ENCODE measurements at places on chromosomes 1 and 21. TPM values are rescaled to one million over a fixed set of nuclear protein-coding genes. Genes with fewer than 3 reads are reported as not detected.

- H3K4me1 ChIP-seq: peaks cover 33% of the 10 kb centered on the region
- no peaks in the 10 kb centered on the region for H3K36me3 ChIP-seq
- H3K27ac ChIP-seq: peak overlapping the region; percentile 88
Measured at GRCh38 chr1:198669023-198669698, 30.3 kb downstream of the PTPRC start.

GRCh38 chr1:33996281-33996680 is 132.4 kb downstream of the HMGB4 start:
- H3K27ac ChIP-seq: no peak overlapping the region
- H3K4me1 ChIP-seq: no peaks in the 10 kb centered on the region
- peaks cover 5% of the 10 kb centered on the region for H3K27me3 ChIP-seq

- no peak for DNase-seq
- H3K4me1 ChIP-seq: no peaks in the 10 kb centered on the region
- no peaks in the 10 kb centered on the region for H3K36me3 ChIP-seq
- H3K27ac ChIP-seq: no peak overlapping the region
- peaks cover 7% of the 10 kb centered on the region for H3K27me3 ChIP-seq
Measured at GRCh38 chr1:211859405-211859804, 28.8 kb upstream of the LPGAT1 start.

GRCh38 chr21:44853601-44854390 is 19.7 kb downstream of the PTTG1IP start:
- DNase-seq: no peak
- H3K4me1 ChIP-seq: peaks cover 2% of the 10 kb centered on the region
- no peaks in the 10 kb centered on the region for H3K27me3 ChIP-seq
- H3K27ac ChIP-seq: no peak overlapping the region
- H3K36me3 ChIP-seq: peaks cover 33% of the 10 kb centered on the region

GRCh38 chr1:67795179-67795912 is 37.9 kb downstream of the GNG12 start:
- peaks cover 60% of the 10 kb centered on the region for H3K4me1 ChIP-seq
- no peaks in the 10 kb centered on the region for H3K27me3 ChIP-seq
- H3K4me3 ChIP-seq: no peak overlapping the region
- DNase-seq: no peak
- peaks cover 4% of the 10 kb centered on the region for H3K36me3 ChIP-seq

DNA sequence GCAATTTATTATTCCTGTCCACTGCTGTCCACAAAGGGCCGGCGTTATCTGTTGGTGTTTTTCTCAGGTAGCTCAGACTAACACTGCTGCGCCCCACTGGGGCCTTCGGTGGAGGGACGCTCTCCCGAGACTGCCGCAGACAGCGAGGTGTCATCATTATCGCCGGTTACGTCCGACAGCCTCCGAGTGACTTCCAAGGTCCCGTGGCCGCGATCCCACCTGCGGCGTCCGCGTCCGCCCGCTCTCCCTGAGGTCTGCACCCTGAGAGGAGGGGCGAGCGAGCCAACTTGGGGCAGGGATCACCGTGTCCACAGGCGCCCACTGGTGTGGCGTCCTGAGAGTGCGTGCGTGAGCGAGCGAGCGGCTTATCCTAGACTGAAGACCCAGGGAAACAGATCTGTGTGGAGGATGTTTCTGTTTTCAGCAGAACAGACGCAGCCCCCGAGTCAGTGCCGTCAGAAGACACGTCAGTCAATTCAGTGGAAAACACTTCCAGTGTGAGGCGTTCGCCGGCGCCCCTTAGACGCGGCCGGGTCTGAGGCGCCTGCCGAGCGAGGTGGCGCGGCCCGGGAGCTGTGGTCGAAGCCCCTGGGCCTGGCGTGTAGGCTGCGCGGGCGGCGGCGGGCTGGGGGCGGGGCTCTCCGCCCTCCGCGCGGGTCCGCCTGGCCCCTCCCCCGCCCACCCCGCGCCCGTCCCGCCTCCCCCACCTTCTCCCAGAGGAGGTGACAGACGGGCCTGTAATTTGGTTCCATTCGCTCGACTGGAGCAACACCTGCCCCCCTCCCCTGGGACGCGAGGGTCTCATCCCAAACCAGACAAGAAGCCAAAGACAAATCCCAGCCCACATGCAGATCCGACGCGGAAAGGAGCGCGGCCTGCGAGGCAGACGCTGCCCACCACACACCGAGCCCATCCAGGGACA is 12.6 kb downstream of the NHLH2 start:
- no peak overlapping the region for H3K27ac ChIP-seq
- H3K4me1 ChIP-seq: peaks cover 11% of the 10 kb centered on the region
- peak; percentile 79 for DNase-seq

GRCh38 chr1:14549897-14550620 is 48.4 kb upstream of the KAZN start:
- H3K4me1 ChIP-seq: no peaks in the 10 kb centered on the region
- no peak for DNase-seq
- H3K4me3 ChIP-seq: no peak overlapping the region
- H3K27ac ChIP-seq: no peak overlapping the region
- H3K36me3 ChIP-seq: no peaks in the 10 kb centered on the region

DNA sequence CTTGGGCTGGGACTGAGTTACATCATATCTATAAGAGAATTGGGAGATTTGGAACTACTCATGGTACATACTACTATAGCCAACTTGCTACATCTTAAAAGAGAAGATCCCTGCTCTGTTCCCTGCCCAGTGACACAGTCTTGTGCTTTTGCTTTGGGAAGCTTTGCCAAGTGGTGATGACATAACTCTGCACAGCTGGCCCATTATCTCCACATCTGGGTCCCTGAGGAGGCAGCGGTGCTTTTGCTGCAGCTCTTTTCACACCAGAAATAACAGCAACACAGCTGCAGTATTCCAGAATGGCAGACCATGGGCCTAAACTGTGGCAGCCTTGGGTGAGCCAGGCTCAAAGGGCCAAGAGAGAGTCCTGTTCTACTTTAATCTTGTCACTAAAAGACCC is 296.0 kb downstream of the HHAT start:
- no peak overlapping the region for H3K4me3 ChIP-seq
- H3K4me1 ChIP-seq: peaks cover 3% of the 10 kb centered on the region
- no peaks in the 10 kb centered on the region for H3K36me3 ChIP-seq
- DNase-seq: no peak

DNA sequence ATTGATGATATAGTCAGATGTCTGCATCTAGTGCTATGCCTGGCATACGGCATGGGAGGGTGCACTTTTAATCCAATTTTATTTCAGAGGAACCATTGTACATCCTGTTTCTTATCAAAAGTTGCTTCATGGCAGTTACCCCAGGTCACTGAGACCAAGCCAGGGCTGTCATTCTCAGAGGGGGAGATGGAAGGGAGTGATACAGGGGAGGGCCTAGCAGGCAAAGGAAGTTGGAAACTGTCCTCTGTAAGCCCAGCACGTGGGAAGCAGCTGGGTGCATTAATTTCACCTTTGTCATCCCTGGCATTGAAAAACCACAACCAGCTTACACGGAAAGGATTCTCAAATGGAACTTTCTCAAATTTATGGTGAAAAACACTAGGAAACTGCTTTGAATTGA is 458.7 kb upstream of the ADAMTS5 start:
- no peak for DNase-seq
- H3K4me1 ChIP-seq: peaks cover 60% of the 10 kb centered on the region
- H3K27me3 ChIP-seq: no peaks in the 10 kb centered on the region
- peaks cover 1% of the 10 kb centered on the region for H3K36me3 ChIP-seq

DNA sequence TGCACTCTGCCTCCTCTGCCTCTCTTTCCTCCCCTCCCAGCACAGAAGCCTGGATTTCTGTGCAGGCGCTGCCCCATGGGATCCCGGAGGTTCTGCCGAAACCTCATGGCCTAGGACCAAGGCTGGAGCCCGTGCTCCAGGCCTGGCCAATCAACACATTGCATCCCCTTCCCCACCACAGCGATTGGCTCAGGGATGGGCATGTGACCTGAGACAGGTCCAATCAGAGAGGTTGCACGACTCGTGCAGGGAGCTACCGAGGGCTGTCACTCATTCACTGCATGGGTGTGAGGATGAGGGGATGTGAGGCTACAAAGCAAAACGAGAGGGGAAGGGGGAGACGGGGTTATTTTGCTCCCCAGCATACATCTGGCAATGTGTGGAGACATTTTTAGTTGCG is 3.3 kb upstream of the CELA2B start:
- H3K4me1 ChIP-seq: no peaks in the 10 kb centered on the region
- no peak overlapping the region for H3K4me3 ChIP-seq
- DNase-seq: no peak
- no peak overlapping the region for H3K27ac ChIP-seq

DNA sequence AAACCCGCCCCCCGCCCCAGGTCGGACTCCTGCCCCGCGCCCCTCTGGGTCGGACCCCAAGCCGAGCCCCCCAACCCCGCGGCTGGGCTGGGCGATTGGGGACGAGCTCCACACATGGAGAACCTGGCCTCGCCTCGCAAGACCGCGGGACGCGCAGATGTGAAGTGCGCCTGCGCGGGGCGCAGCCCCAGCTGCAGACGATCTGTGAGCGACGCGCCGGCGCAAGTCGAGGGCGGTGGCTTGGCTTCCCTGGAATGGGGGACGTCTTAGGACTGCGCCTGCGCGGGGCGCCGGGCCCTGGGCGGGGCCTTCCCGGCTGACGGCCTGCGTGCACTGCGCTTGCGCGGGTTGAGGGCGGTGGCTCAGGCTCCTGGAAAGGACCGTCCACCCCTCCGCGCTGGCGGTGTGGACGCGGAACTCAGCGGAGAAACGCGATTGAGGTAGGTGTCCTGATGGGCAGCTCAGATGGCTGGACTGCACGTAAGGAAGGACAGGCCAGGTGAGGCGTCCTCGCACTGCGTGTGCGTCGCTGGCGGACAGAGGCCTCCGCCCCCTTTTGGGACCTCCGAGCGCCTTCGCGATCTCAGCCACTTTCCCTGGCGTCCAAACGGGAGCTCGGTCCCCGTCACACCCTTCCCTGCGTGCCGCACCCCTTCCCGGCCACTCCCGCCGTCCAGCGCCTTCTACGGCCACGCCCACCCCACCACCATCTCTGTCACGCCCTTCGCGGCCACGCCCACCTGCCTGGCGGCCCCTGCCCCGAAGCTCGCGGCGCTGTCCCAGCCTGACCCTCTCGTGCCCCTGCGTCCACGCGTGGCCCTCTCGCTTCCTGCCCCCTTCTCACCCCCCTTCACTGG is at the start of gene PRMT2:
TSS of gene PRMT2 (plus strand) at position 351 of the 857 bp plus-strand sequence. CDS start 1,278 bp downstream, outside the sequence.
- DNase-seq: peak; percentile 98
- H3K4me1 ChIP-seq: peaks cover 52% of the 10 kb centered on the region
- H3K4me3 ChIP-seq: peak within 1 kb of the TSS; percentile 91

- H3K4me1 ChIP-seq: no peaks in the 10 kb centered on the region
- H3K27me3 ChIP-seq: peaks cover 23% of the 10 kb centered on the region
- H3K27ac ChIP-seq: no peak overlapping the region
Measured at GRCh38 chr1:209989525-209989924, 51.5 kb downstream of the SYT14 start.

DNA sequence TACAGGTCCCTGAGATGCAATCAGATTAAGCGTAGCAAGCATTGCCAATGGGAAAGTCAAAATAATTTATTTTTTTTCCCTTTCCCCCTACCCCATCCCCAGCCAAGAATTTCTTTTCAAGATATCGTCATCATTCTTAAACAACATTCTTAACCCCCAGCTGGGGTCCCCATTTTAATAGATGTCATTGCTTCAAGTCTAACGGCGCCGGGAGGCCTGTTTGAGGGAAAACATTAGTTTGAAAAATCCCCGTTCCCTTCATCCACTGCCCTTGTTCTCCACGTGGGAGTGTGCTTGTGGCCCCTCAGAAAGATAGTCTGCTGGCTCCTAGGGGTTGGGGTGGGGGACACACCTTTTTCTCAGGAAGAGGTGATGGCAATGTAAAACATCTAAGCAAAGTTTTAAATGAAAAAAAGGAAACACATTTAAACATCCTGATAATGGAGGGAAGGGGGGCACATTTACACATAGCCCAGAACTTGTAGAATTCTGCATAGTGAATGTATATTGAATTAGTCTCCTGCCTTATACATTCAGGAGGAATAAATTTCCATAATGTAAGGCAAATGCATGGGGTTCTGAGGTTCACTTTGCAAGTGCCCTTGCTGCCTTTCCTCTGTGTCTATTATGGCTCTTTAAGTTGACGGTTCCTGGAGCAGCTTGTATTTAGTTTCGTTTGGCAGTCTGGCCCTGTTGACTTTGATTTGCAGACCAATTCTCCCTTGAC is 6.8 kb downstream of the TRNP1 start:
- peak overlapping the region; percentile 33 for H3K4me3 ChIP-seq
- peaks cover 4% of the 10 kb centered on the region for H3K36me3 ChIP-seq
- H3K27me3 ChIP-seq: no peaks in the 10 kb centered on the region

GRCh38 chr1:56833088-56833487 is 13.9 kb upstream of the FYB2 start:
- H3K36me3 ChIP-seq: no peaks in the 10 kb centered on the region
- no peak overlapping the region for H3K4me3 ChIP-seq
- H3K27me3 ChIP-seq: no peaks in the 10 kb centered on the region

- H3K27ac ChIP-seq: no peak overlapping the region
- H3K4me1 ChIP-seq: peaks cover 18% of the 10 kb centered on the region
- DNase-seq: no peak
- H3K4me3 ChIP-seq: no peak overlapping the region
- H3K27me3 ChIP-seq: no peaks in the 10 kb centered on the region
- H3K36me3 ChIP-seq: no peaks in the 10 kb centered on the region
Measured at GRCh38 chr1:218817691-218818465, 355.8 kb upstream of the LYPLAL1 start.

DNA sequence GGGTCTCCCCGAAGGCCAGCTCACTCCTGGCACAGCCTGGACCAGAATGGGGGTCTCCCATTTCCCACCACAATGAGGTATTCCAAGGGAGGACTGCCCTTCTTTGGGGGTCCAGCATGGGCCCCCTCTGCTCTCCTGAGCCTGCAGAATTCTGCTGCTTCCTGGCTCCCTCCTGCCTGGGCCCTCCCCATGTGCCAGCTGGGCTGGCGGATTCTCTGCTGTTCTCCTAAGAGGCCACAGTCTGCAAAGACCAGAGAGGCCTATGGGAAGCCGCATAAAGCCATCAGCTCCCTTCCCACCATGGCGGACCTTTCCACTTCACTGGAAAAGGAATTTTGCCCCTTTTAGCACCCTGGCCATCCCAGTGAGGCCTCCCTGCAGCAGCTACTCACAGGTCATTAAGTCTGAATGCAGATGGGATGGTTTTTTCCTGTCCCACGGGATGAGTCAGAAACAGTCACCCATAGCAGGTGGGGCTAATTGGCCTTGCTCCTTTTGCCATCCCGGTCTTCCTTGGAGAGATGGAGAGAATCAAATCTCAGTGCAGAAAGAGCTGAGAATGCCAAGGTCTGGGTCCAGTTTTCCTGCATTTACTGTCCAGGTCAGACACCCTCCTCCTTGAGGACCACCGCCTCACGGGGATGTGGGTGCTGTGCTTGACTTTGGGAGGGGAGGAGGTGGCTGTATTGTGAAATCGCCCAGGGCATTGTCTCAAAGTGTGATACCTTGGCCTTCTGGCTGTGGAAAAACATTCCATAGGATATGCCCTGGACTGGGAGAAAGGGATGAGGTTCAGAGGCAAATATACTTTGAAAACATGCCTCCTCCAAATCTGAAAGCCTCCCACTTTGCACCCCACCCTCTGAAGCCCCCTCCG is 23.2 kb downstream of the MYBPH start:
- H3K4me1 ChIP-seq: peaks cover 24% of the 10 kb centered on the region
- H3K27ac ChIP-seq: no peak overlapping the region
- peaks cover 2% of the 10 kb centered on the region for H3K27me3 ChIP-seq
- H3K4me3 ChIP-seq: no peak overlapping the region
- no peaks in the 10 kb centered on the region for H3K36me3 ChIP-seq

GRCh38 chr1:41891199-41891896 is 27.4 kb downstream of the HIVEP3 start:
- H3K4me1 ChIP-seq: peaks cover 4% of the 10 kb centered on the region
- DNase-seq: no peak
- no peaks in the 10 kb centered on the region for H3K36me3 ChIP-seq

The S100A1 gene
- 1.2 TPM for total RNA-seq

The GSTM5 gene
- total RNA-seq: not detected

The TUFT1 gene
- 15.2 TPM for total RNA-seq

The FCGR3B gene
- not detected for total RNA-seq

The RASAL2 gene
- 38.4 TPM for total RNA-seq

The NID1 gene
- total RNA-seq: 99.1 TPM

The SLC1A7 gene
- total RNA-seq: not detected

The CFAP107 gene
- total RNA-seq: not detected

The CBR3 gene
- total RNA-seq: 3.5 TPM

The SLC16A4 gene
- 16.5 TPM for total RNA-seq

The GBP6 gene
- total RNA-seq: not detected

The CCDC190 gene
- 1.5 TPM for total RNA-seq

All from chondrocyte (in vitro differentiated cells).